LHCN-M2 (cell line): ENCODE measurements at places on chromosomes 3 and 15.

DNA sequence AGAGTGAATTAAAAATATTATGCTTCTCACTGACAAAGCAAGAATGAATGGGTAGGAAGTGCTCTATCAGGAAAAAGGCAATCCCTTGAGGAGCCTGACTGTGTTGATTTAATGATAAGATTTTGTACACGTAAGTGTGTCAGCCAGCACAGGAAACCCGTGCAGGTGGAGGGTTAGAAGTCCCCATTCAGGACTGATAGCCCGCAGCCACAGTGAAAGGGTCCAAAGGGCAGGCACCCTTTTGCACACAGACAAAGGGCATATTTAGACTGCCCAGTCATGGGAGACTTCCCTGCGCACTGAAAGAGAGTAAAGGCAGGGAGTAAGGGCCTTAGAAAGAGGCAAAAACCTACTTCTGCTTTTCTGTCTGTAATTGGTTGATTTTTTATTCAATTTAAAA is 26.4 kb upstream of the SKIL start:
- no peak for DNase-seq

DNA sequence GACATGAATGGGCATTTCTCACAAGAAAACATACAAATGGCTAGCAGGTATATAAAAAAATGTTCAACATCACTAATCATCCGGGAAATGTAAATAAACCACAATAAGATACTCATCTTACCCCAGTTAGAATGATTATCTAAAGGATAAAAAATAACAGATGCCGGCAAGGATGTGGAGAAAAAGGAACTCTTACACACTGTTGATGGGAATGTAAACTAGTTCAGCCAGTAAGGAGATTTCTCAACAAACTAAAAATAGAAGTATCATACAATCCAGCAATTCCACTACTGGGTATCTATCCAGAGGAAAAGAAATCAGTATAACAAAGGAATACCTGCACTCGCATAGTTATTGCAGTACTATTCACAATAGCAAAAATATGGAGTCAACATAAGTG is 124.2 kb downstream of the SATB1 start:
- DNase-seq: no peak

DNA sequence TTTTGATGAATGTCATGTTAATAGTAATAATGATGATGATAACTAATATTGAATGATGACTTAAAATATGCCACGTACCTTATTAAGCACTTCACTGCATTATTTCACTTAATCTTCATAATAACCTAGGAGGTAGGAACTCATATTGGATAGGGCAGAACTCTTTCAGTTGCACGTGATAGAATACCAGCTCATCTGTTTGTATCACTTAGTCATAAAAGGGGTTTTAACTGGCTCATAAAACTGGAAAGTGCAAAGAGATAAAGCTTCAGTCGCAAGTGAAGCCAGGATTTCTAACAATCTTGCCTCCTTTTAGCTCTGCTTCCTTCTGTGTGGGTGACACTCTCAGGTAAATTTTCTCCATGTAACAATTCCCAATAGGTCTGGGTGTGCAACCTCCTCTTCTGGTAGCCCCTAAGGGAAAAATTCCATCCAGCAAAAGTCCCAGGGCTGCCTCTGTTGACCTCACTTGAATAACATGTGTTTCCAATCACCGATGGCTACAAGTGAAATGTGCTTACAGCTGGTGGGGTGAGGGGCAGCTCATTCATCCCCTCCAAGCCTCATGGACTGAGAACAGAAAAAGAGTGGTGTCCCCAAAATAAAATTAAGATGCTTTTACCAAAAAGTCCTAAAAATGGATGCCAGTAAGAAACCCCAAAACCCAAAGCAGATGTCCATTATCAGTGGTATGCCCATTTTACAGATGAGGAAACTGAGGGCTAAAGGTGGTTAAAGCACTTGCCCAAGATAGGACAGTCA is 9.3 kb downstream of the GXYLT2 start:
- no peak for DNase-seq

DNA sequence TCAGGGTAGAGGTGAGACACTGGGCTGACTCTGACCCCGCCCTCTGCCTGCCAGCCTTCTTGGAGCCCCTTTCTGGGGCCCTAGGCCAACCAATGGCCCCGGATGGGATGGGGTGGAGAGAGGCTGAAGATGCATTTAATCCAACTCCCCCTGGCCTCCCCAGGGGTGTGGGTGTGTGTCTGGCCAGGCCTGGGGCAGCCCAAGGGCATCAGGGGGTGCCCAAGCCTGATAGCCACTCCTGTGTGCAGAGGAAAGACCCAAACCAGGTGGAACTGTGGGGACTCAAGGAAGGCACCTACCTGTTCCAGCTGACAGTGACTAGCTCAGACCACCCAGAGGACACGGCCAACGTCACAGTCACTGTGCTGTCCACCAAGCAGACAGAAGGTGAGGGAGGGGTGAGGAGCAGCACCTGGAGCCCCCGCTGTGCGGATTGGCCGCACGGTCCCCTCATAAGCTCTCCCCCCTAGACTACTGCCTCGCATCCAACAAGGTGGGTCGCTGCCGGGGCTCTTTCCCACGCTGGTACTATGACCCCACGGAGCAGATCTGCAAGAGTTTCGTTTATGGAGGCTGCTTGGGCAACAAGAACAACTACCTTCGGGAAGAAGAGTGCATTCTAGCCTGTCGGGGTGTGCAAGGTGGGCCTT is 9.5 kb downstream of the SPINT1 start:
- DNase-seq: no peak

DNA sequence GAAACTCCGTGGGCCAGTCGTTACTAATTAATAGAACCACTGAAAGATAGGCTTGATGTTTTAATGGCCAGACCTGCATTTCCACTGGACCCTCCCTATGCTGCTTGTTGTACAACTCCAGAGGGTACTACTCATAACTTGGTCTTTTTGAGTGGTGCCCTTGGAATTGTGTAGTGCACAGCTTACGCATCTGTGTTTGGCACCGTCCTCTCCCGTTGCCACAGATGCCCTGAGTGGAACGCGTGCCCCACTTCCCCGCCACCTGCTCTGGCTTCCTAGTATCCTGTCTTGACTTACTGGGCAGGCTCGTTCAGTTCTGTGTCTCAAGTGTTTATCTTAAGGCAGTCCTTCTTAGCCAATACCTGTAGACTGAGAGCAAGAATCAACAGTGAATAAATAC is 78.7 kb downstream of the USP13 start:
- DNase-seq: no peak
